ENCODE measurements at places on chromosomes 16 and 17.

GRCh38 chr17:6507535-6507934 is 48.8 kb downstream of the PITPNM3 start:
- DNase-seq: no peak

DNA sequence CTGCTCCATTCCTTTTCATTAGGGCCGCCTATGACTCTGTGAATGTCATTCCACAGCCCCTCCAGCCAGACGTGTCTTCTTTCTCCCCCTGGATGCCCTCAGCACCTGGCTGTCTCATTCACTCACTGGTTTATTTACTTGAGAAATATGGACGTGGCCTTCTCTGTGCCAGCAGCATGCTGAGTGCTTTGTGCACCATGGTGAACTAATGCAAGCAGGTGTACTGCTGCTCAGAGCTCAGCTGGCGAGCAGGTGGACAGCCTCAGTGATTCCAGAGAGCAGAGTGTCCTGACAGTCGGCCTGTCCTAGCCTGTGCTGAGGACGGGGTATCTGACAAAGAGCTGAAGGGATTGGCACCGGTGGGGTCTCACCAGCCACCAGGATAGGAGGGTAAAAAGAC is 96.7 kb downstream of the GNAO1 start:
- no peak for DNase-seq

- no peak for DNase-seq
Measured at GRCh38 chr17:6936370-6937028, 59.4 kb upstream of the ALOX12 start.

GRCh38 chr16:75293772-75294171 is 42.3 kb upstream of the BCAR1 start:
- no peak for DNase-seq

- DNase-seq: peak; percentile 43
Measured at GRCh38 chr16:7765079-7765550, 432.5 kb downstream of the RBFOX1 start.
